Stimulated activated naive CD4-positive, alpha-beta T cell treated with Interleukin-2 at 50 U/mL for 16 hours (primary cell): ENCODE measurements at places on chromosomes 3 and 15.

DNA sequence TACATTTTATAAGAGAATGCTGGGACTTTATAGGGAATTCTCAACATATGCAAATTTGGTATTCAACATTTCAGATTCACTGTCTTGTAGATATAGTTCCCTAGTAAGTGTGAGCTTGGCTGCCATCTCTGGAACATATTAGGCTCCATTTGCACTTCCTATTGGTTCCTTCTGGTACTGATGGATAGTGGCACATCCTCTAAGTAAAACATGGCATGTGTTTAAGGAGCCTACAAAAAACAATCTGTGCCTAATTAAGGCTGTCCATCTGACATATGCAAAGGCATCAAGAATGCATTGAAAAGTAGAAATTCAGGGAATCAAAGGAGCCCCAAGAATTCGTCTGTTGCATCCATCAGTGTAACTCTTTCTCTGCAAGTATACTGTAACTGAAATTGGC is 344.1 kb downstream of the UNC13C start:
- no peak for DNase-seq

DNA sequence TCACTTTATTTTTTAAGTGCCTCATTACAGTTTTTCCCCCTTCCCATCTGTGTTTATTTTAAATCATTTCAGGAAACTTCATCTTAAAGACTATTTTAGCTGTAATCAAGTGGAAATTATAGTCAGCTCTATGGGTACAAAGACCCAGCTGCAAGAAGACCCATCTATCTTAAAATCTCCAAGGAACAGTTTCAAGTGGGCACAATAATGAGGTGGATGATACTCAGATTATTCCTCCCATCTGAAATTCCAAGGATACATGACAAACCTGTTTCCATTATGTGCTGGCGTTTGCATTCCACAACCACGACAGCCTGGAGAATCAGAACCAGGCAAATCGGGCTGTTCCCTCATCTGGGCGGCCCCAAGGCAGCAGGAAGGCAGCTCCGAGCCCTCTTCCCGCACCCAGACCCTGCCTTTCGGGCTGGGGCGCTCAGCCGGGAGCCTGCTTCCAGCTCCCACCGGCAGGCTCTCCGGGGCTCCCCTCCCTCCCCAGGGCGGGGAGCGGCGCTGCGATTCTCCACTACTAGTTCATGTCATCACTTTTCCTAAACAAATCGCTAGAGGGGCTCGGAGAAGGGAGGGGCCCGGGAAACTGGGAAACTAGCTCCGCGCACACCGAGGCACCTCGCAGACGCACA is at the start of gene MGLL:
Gene MGLL, minus strand, starts transcription at position 475 of the 641 bp plus-strand sequence. Its CDS starts 197 bp downstream, at position 278.
- no peak for DNase-seq

DNA sequence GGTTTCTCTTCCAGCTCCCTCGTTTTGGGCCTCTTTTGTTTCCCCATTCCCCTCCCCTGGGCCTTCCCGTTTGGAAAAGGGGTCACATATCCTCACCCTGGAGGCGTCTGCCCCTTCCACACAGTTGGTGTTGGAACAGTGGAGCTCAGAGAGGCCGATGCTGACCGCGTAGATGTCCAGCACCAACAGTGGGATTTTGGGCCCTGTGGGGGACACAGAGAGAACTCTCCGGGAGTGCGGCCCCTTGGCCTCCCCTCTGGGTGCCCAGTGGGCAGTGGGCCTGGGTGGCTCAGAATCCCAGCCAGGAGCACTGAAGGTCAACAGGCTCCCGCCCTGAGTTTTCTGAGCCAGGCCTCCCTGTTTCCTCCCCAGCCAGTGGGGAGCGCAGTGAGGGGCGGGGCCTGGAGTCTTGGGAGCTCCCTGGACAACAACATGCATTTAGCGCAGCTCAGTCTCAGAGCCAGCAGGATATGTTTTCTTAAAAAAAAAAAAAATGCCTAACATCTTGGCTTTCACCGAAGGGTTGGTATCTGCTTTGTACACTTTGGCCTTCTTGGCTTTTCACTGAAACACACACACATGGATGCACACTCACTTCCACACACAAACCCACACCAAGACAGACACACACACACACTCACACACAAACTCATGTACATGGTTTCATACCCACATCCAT is 670 bp upstream of the ISLR start:
- no peak for DNase-seq

DNA sequence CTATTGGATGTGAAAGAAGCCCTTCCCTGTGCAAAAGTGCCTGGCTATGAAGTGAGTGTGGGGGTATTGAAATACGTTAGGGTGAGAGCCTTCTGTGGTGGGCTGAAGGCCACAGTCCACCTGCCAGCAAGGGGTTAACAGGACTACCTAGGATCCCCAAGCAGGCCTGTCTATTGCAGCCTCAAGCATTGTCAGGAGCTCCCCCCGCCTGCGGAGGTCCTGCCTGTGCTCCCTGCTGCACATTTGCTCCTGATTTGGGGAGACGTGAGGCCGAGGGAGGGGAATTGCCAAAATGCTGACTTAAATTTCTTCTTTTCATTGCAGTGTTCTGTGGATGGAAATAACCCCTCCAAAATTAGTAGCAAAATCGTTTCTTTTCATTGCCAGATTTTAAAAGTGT is 56.2 kb downstream of the GABRG3 start:
- DNase-seq, result no peak

- no peak for DNase-seq
These were observed 234.8 kb downstream of the NR2F2 start for GRCh38 chr15:96565266-96565665.

DNA sequence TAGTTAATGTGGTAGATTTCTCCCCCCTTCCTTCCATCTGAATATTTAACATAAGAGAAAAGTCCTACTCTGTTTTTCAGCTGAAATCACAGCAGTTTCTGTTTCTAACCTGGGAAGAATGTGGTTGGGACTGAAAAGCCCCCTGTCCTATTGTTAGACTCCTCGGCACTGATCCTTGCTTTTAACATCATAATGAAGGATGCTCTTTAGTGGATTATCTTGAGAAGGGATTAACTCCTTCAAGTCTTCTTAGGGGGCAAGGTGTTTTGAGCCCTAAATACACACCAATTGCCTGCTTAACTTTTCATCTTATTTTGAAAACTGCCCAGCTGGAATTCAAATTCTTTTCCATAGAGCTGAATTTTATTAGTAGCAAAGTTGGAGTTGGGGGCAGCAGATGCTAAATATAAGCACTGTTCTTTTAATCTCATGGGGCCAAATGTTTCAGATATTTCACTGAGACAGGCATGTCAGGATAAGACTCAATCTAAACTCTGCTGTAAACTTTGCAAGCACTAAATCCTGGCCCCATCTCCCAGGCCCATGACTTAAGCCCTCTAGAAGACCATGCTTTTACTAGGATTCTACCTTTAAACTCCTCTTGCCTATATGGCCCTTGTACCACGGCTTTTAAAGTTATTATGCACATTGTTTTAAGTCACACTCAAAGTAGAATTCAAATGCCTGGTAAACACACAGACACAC is 243.2 kb upstream of the NR2F2 start:
- DNase-seq, result no peak

DNA sequence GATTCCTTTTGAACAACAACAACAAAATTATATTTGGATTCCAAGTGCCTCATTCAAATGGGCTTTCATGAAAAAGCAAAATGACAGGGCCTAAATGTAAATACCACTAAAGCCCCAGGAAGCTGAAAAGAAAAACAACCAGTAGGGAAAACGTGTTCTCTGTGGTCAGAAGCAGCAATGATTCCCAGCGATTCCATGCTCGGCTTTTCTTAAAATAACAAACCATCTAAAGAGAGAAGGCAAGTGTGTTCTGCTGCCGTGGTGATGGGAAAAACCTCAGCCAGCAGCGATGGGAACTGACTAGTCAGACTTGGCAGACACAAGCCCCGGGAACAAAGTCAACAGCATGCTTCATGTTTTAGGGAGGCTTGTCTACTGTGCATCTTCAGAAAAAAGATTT is 153.6 kb downstream of the TNIK start:
- DNase-seq, result no peak

DNA sequence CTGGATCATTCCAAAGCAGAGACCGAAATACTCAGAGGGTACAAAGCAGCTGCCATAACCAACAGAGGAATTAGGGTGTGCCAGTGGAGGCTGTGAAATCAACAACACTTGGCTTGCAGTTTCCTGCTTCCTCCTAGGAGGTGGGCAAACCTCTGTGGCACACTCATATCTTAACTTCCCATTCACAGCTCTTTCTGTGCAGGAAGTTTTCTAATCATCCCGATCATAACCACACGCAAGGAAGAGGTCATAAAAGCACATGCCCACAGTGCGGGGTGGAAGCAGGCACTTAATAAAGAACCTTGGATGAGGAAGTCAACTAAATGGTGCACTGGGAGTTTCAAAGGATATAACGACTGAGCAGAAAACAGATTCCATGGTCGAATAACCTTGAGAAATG is 5.1 kb downstream of the SCAMP2 start:
- no peak for DNase-seq

- peak; percentile 63 for DNase-seq
These were observed at the start of gene GCSAM for GRCh38 chr3:112132975-112133448. Gene GCSAM, minus strand, starts transcription at chr3:112133248. Its CDS starts 128 bp downstream, at chr3:112133120.

GRCh38 chr15:50098545-50098944 is 20.5 kb downstream of the ATP8B4 start:
- DNase-seq, result no peak

GRCh38 chr3:18036450-18036815 is 294.0 kb upstream of the TBC1D5 start:
- no peak for DNase-seq

DNA sequence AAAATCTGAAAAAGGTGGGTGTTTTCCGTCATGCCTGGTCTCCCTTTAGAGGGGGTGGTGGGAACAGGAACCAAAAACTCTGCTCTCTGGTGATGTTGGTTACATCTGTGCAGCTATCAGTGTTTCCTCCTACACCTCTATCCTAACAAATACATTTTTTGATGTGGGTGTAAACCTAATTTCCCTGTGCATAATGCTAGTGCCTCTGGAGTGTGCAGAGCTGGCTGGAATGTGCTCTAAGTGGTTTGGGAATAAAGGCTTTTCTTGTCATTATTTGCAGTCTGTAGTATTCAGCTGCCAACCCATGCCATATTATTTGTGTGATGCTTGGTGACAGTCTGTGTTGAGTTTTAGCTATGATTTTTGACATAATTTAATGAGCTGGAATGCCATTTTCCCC is 547.6 kb downstream of the NLGN1 start:
- DNase-seq, result no peak

- no peak for DNase-seq
These were observed 51.7 kb downstream of the OTOL1 start for GRCh38 chr3:161548301-161548700.

GRCh38 chr3:67901681-67902080 is 247.3 kb upstream of the SUCLG2 start:
- DNase-seq, result no peak

DNA sequence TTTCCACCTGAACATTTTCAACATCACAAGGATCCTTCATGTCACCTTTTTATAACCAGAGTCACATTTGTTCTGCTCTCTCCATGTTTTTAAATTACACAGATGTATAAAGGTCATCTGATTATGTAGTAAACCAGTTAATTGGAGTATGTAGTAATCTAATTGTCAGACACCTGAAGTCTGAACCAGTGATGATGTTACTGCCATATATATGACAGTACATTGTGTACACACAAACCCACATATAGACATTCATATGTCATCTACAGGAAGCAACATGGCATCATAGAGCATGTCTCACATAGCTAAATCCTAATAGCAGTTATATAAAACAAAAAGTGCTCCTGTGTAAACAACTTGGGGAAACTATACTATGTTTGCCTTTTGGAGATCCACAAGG is 95.9 kb upstream of the PRR23C start:
- no peak for DNase-seq

GRCh38 chr3:180352261-180352660 is 249.7 kb upstream of the TTC14 start:
- no peak for DNase-seq

- DNase-seq, result no peak
These were observed 11.3 kb upstream of the KNL1 start for GRCh38 chr15:40582726-40583246.

- DNase-seq, result peak; percentile 10
These were observed 353.3 kb upstream of the SUCLG2 start for GRCh38 chr3:68007621-68008226.

GRCh38 chr3:98457543-98457942 is 5.5 kb upstream of the OR5K1 start:
- no peak for DNase-seq

- DNase-seq, result no peak
These were observed 40.0 kb downstream of the TMEM45A start for GRCh38 chr3:100532411-100532810.

GRCh38 chr3:64178419-64178818 is 46.8 kb downstream of the PRICKLE2 start:
- DNase-seq, result no peak

DNA sequence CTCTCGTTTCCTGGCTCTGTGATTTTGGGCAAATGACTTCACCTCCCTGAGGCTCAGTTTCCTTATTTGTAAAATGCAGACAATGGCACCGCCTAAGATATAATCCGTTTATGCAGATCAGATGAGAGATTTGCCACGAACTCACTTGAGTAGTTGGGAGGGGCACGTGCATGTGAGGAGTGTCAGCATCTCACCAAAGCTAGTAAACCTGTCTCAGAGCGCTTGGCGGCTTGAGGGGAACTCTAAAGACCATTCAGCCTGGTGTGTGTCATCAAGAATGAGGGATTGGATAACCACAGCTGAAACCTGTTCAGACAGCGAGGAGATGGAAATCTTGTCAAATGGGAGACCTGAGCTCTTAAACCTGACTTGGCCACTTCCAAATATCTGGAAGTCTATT is 48.7 kb downstream of the BDH1 start:
- no peak for DNase-seq
